ENCODE measurements at places on chromosomes 1 and 21. TPM values are rescaled to one million over a fixed set of nuclear protein-coding genes. Genes with fewer than 3 reads are reported as not detected.

Gene SFN
- 0.47 TPM for total RNA-seq

Gene SSU72
- total RNA-seq: 134 TPM

Gene TCHHL1
- total RNA-seq: not detected

Gene APOBEC4
- not detected for total RNA-seq

Gene CTXND2
- not detected for total RNA-seq

Gene CLSTN1
- 43.8 TPM for total RNA-seq

Gene OVAAL
- total RNA-seq: not detected

Gene RHD
- total RNA-seq: not detected

Gene CACNA1S
- not detected for total RNA-seq

Gene ZFP69B
- 6.3 TPM for total RNA-seq

Gene SELP
- not detected for total RNA-seq

Gene CD1E
- not detected for total RNA-seq

Gene PKLR
- total RNA-seq: 0.09 TPM

Gene COL6A1
- total RNA-seq: 0.47 TPM

Gene NID1
- total RNA-seq: 0.61 TPM
